Naive thymus-derived CD4-positive, alpha-beta T cell (primary cell): ENCODE measurements at places on chromosomes 2 and 18.

DNA sequence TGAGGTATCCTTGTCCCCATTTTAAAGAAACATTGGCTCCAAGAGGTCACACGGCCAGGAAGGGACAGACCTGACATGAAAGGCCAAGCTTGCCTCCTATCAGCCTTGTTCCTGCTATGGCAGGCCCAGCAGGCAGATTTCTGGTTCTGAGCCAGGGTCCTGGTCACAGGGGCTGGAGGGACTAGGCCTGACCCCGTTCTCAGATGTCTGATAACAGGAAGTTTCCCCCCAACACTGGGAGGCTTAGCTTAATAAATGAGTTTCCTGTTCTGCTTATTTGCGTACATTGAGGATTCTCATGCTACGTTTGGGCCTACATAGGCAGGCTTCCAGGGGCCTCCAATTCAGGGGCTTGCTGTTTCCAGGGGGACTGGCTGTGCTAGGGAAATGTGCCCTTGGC is 107.8 kb upstream of the LTBP1 start:
- no peak overlapping the region for H3K4me3 ChIP-seq
- no peaks in the 10 kb centered on the region for H3K27me3 ChIP-seq
- H3K27ac ChIP-seq: no peak overlapping the region
- no peaks in the 10 kb centered on the region for H3K36me3 ChIP-seq
- no peak for DNase-seq

DNA sequence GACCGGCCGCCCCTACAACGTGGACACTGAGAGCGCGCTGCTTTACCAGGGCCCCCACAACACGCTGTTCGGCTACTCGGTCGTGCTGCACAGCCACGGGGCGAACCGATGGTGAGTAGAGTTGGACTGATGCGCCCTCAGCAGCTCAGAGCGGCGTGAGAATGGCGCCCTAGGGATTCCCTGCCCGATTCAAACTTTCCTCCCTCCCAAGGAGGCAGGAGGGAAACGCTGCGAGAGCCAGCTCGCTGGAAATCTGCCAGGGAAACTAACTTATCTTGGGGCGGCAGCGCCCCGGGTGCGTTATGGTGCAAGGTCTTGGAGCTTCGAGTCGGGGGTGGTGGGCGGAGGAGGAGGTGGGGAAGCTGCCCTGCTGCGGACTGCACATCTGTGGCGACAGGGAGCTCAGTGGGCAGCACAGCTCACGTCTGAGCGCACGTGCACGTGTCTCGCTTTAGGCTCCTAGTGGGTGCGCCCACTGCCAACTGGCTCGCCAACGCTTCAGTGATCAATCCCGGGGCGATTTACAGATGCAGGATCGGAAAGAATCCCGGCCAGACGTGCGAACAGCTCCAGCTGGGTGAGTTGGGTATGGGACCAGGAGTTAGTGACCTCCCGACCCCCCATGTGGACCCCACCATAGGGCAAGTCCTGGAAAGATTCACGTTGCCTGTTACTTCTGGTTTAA is 697 bp downstream of the ITGA4 start:
- DNase-seq: peak; percentile 45
- peaks cover 30% of the 10 kb centered on the region for H3K4me1 ChIP-seq
- peak overlapping the region; percentile 82 for H3K27ac ChIP-seq
- peak overlapping the region; percentile 91 for H3K4me3 ChIP-seq
- H3K27me3 ChIP-seq: no peaks in the 10 kb centered on the region
- no peaks in the 10 kb centered on the region for H3K36me3 ChIP-seq

- no peak for DNase-seq
- no peaks in the 10 kb centered on the region for H3K27me3 ChIP-seq
- no peak overlapping the region for H3K4me3 ChIP-seq
- H3K36me3 ChIP-seq: no peaks in the 10 kb centered on the region
- H3K27ac ChIP-seq: no peak overlapping the region
Measured at GRCh38 chr18:34729264-34729663, 19.2 kb downstream of the DTNA start.

GRCh38 chr2:86020984-86021383 is 84.7 kb downstream of the POLR1A start:
- H3K36me3 ChIP-seq: no peaks in the 10 kb centered on the region
- no peaks in the 10 kb centered on the region for H3K27me3 ChIP-seq
- peaks cover 5% of the 10 kb centered on the region for H3K4me1 ChIP-seq
- no peak overlapping the region for H3K4me3 ChIP-seq
- H3K27ac ChIP-seq: no peak overlapping the region
- DNase-seq: no peak

GRCh38 chr2:172734711-172735581 is 699 bp upstream of the RAPGEF4 start:
- no peaks in the 10 kb centered on the region for H3K4me1 ChIP-seq
- H3K27ac ChIP-seq: no peak overlapping the region
- H3K4me3 ChIP-seq: no peak overlapping the region
- H3K36me3 ChIP-seq: no peaks in the 10 kb centered on the region

DNA sequence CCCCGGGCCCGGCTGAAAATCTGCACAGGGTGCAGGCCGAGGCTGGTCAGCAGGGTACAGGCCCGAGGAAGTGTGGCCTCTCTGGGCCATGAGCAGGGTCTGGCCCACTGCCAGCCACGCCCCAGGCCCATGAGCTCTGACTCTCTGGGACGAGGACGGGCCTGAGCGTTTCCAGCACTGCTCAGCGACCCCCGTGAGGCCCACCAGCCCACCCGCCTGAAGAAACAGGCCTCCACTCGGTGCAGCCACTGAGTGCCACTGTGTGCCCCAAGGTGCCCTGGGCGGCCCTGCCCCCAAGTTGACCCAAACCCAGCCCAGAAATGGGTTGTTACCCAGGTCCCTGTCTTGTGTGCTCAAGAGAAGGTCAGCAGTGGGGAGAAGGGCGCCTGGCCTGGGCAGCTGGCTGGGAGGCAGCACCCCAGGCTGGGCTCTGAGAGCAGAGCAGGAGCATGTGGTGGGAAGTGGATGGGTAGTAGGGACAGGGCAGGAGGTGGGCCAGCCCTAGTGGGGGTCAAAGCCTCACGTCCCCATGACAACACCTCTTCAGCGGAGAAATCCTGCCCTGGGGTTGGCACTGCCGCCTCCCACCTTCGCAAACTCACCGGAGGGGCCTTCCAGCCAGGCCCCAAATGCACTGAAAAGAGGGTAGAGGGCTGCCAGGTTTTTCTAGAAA is 2.1 kb upstream of the SNED1 start:
- no peaks in the 10 kb centered on the region for H3K36me3 ChIP-seq
- H3K4me3 ChIP-seq: no peak overlapping the region
- no peaks in the 10 kb centered on the region for H3K4me1 ChIP-seq

GRCh38 chr18:59232309-59233016 is 12.5 kb downstream of the GRP start:
- H3K27me3 ChIP-seq: no peaks in the 10 kb centered on the region
- no peak for DNase-seq
- H3K27ac ChIP-seq: no peak overlapping the region
- H3K36me3 ChIP-seq: no peaks in the 10 kb centered on the region
- H3K4me3 ChIP-seq: no peak overlapping the region

GRCh38 chr18:48975817-48976649 is 25.3 kb upstream of the SMAD7 start:
- peak overlapping the region; percentile 55 for H3K4me3 ChIP-seq
- DNase-seq: peak; percentile 44
- no peak overlapping the region for H3K27ac ChIP-seq
- H3K27me3 ChIP-seq: no peaks in the 10 kb centered on the region

- H3K4me3 ChIP-seq: no peak overlapping the region
- H3K27ac ChIP-seq: no peak overlapping the region
- peaks cover 9% of the 10 kb centered on the region for H3K4me1 ChIP-seq
- DNase-seq: no peak
- H3K36me3 ChIP-seq: no peaks in the 10 kb centered on the region
- no peaks in the 10 kb centered on the region for H3K27me3 ChIP-seq
Measured at GRCh38 chr2:8421658-8422449, 260.0 kb upstream of the ID2 start.

DNA sequence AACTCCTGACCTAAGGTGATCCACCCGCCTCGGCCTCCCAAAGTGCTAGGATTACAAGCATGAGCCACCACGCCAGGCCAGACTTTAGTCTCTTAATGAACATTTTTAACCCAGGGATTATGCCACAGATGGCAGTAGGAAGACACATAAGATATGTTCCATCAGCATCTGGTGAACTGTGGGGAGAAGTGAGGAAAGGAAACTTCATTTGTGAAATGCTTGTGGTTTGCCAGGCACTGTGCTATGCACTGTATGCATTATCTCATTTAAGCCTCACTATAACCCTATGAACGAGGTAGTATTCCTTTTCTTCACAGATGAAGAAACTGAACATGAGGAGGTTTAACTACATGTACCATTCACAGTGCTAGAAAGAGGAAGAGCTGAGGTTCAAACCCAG is 29.3 kb downstream of the PTRHD1 start:
- peaks cover 8% of the 10 kb centered on the region for H3K36me3 ChIP-seq
- H3K4me1 ChIP-seq: no peaks in the 10 kb centered on the region
- DNase-seq: no peak

GRCh38 chr2:53786352-53786704 is 425 bp downstream of the ASB3 start:
- no peak for DNase-seq
- H3K27me3 ChIP-seq: no peaks in the 10 kb centered on the region
- H3K4me3 ChIP-seq: peak overlapping the region; percentile 66
- H3K36me3 ChIP-seq: no peaks in the 10 kb centered on the region

GRCh38 chr2:16725549-16725948 is 59.9 kb upstream of the CYRIA start:
- H3K36me3 ChIP-seq: no peaks in the 10 kb centered on the region
- H3K27me3 ChIP-seq: no peaks in the 10 kb centered on the region
- DNase-seq: no peak
- H3K27ac ChIP-seq: no peak overlapping the region
- no peak overlapping the region for H3K4me3 ChIP-seq

GRCh38 chr2:25690058-25690457 is 16.7 kb upstream of the DTNB start:
- H3K27me3 ChIP-seq: no peaks in the 10 kb centered on the region
- no peak overlapping the region for H3K27ac ChIP-seq
- H3K4me3 ChIP-seq: no peak overlapping the region
- no peak for DNase-seq
- H3K36me3 ChIP-seq: no peaks in the 10 kb centered on the region

- no peak overlapping the region for H3K27ac ChIP-seq
- no peaks in the 10 kb centered on the region for H3K27me3 ChIP-seq
- no peak for DNase-seq
- H3K36me3 ChIP-seq: no peaks in the 10 kb centered on the region
- peaks cover 37% of the 10 kb centered on the region for H3K4me1 ChIP-seq
- H3K4me3 ChIP-seq: no peak overlapping the region
Measured at GRCh38 chr18:3066341-3067110, 53.6 kb upstream of the LPIN2 start.

DNA sequence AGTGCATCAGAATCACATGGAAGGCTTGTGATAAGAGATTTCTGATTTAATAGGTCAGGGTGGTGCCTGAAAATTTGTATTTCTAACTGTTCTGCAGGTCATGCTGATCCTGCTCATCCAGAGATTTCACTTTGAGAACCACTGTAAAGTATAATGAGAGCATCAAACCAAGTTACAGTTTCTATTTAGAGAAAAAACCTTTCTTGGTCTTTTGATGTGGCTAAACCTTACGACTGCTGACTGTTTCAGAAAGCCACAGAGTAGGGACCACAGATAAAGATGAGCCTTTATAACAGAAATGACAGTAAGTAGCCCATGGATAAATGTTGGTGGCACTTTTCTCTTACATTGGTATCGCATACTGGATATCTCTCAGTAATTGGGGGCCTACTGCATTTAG is 109.4 kb upstream of the FANCL start:
- no peak overlapping the region for H3K27ac ChIP-seq
- H3K27me3 ChIP-seq: no peaks in the 10 kb centered on the region
- H3K4me1 ChIP-seq: no peaks in the 10 kb centered on the region

DNA sequence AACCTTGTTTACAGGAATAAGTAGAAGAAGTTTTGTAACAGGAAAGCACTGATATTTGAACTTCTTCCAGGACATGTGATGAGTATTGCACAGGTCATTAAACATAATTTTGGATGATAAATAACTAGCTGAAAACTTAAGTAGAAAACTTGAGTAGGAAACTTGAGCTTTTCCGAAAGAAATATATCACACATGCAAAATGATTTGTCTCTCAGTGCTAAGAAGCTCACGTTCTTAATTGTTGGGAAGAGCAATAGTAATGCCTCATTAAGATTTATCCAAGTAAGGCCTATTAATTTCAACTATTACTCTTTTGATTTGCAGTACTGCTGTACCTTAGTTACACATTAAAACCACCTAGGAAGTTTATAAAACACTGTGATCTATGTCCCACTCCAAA is 1921.9 kb upstream of the LRRTM1 start:
- no peaks in the 10 kb centered on the region for H3K4me1 ChIP-seq
- no peak overlapping the region for H3K4me3 ChIP-seq
- no peaks in the 10 kb centered on the region for H3K27me3 ChIP-seq
- no peak for DNase-seq
- no peaks in the 10 kb centered on the region for H3K36me3 ChIP-seq

DNA sequence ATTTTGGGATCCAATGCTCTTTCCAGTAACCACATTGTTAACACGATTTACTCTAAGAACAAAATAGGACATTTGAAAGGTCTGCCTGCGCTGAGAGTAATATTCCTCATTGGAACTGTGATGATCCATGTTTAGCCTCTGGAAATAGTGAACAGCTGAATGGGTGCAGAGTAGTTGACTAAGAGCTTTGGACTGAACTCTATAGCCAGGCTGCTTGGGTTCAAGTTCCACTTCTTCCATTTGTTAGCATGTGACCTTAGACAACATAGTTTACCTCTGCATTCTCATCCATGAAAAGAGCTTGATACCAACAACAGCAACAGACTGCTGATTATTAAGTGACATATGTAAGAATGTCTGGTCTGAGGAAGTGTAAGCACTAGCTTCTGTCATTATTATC is 128.3 kb upstream of the MMADHC start:
- H3K27me3 ChIP-seq: no peaks in the 10 kb centered on the region
- H3K4me1 ChIP-seq: no peaks in the 10 kb centered on the region
- no peak overlapping the region for H3K4me3 ChIP-seq
- H3K36me3 ChIP-seq: no peaks in the 10 kb centered on the region
- DNase-seq: no peak

DNA sequence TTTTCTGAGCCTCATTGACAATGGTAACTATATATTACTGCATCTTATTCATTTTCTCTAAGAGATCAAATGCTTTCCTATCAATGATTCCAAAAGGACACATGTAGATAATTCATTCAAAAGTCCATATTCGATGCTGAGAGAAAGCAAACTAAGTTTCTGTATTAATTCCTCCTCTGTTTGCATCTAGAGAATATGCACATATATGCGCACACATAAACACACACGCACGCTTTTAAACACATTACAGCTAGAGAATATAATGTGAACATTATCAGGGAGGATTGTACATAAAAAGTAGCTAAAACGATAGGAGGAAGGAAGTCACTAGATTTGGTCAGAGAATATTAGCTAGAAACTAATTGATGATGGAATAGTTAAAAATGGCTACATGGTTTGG is 379.0 kb upstream of the NETO1 start:
- no peaks in the 10 kb centered on the region for H3K27me3 ChIP-seq
- no peak overlapping the region for H3K27ac ChIP-seq
- H3K36me3 ChIP-seq: no peaks in the 10 kb centered on the region

DNA sequence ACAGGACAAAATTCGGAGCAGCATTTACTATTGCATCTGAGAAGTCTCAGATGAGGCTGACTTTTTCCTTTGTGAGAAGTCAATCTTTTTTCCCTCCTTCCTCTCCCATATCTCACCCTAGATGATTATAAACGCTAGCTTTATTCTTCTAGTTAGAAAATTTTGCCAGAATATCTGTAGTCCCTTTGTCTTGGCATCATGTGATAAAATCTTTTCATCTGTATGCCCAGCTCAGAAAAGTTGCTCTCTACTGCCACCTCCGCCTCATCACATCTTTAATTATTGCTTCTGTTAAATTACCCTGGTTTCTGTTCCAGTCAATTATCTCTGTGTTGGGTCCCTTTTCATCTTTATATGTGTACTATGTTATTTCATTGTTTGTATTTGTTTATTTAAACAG is 210.8 kb upstream of the SLC35G4 start:
- no peaks in the 10 kb centered on the region for H3K4me1 ChIP-seq
- no peak overlapping the region for H3K4me3 ChIP-seq
- DNase-seq: no peak
- H3K27me3 ChIP-seq: no peaks in the 10 kb centered on the region
- no peak overlapping the region for H3K27ac ChIP-seq
